ENCODE measurements at places on chromosomes 11 and 22.
A peak's percentile ranks its signal among the peaks of the same experiment; 100 is the strongest.

- DNase-seq: no peak
These were observed 10.5 kb downstream of the APIP start for GRCh38 chr11:34905666-34906065.

DNA sequence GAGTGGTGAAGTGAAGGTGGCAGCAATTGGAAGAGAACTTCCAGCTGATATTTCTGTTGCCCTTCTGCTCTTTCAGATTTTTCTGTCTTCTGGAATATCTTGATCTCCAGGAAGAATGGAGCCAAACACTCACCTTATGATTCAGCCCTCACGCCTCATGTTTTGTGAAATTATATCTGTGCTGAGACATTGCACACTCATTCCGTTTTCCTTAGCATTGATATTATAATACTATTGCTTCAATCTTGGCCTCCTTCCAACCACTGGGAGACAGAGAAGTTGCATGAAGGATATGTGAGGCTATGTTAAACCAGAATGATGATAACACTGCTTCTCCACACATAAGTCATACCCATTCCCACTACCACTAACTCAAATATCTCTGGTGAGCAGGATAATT lies 177.9 kb downstream of the ETS1 start:
- DNase-seq: peak; percentile 62

DNA sequence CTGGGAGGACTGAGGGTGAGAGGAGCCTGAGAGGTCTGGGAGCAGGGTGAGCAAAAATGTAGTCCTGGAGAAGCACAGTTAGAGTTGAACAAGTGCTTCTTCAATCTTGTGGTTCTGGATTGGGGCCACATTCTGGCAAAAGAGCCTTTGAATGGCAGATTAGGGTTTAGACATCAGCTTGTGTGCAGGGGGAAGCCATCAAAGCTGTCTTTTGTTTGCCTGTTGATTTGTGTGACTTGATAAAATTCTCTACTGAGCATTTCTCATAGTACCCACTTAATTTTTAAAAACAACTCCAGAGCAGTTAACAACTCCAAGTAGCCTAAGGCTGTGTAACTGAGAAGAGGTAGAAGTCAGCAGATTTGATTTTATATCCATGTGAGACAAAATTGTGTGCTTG lies 166.2 kb downstream of the FAT3 start:
- no peak for DNase-seq

DNA sequence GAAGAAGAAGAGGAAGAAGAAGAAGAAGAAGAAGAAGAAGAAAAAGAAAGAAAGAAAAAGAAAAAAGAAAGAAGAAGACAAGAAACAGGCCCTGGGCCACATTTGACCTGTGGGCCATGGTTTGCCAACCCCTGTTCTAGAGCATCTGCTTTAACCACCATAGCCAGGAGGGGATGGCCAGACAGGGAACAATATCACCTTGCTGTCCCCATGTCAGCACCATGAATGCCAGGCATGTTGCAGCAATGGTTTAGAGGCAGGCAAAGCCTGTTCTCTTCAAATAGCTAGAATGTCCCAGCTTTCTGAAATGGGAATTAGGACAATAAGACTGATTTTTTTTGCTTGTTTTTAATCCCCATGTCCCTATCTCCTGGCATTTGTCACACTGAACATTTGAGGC lies 338.6 kb upstream of the PLET1 start:
- DNase-seq: no peak

DNA sequence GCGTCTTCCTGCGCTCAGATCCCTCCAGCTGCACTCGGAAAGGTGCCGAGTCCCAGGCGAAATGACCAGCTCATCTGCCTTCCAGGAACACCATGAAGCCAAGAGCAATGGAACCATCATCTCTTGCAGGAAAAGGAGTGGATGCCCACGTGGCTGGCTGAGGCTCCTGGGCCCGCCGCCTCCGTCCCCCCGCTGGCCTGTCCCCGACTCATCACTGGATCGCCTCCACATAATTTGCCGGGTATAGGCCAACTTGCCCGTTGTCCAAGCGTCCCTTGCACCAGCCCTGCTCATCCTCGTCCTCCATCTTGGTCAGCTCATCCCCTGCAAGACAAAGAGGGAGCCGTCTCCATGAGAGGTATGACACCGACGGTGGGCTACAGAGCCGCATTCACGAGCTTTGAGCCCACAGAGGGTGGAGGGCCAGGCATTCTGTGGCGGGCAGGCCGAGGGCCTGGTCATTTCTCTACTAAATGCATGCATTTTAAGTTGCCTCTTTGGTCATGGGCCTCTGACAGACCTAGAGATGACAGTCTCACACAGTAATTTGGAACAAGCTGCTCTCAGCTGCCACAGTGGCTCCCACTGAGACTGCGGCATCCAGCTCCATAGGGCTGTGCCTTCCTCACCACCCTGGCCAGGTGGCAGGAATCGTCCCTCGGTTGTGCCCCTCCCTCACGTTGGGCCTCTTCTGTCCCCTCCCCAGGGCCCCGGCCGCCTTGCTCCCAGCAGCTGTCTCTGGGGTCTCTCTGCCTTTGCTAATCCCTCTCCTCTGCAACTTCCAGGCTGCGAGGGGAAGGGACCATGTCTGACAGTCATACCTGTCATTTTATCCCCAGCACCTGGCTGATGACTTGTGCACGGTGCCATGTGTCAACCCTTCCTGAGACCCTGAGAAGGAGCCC lies 14.3 kb upstream of the ARFGAP3 start:
- DNase-seq: no peak

DNA sequence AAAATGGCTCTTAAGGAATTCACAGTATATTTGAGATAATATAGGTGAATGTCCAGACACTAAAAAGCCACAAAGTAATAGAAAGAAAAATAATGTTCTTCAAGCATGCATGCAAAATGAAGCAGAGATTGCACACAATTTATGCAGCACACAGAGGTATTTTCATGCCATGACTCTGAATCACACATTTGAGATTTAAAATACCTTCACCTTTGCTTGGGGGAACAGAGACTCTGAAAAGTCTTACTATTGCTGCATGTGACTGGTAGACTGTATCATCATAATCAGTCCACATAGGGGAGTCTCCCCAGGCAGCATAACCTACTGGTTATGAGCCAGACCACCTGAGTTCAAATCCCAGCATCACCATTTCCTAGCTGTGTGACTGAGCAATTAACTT lies 96.2 kb downstream of the RCN1 start:
- no peak for DNase-seq

DNA sequence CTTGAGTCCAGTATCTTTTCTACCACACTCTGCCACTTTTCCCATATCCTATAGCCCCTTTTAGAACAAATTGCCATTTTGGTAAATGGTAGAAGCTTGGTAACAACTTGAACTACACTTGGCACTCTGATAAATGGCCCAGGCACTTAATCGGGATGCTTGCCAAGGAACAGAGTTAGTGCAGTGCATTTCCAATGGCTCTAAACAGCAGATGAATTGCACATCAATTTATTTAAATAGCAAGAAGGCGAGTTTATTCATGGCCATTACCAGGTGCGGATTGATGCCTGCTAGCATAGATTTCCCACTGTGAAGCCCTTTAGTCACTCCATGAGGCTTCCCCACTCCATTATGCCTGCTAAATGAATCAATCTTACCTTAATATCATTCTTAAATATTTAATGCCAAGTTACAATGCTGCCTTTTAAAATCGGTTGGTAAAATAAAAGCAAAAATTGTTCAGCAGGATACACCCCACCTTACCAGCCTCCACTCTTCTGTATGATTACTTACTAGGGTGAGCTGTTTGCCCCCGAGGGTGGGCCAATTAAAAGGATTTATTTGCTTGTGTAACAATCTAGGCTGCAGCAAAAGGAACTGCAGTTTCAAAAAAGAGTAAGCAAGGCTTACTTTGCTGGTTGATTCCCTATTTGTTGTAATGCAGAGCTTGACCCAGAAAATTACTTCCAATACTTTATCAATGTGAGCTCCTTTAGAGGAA lies 136.0 kb upstream of the ARHGAP42 start:
- DNase-seq: no peak

GRCh38 chr11:70483917-70484316 lies 85.6 kb downstream of the CTTN start:
- no peak for DNase-seq

DNA sequence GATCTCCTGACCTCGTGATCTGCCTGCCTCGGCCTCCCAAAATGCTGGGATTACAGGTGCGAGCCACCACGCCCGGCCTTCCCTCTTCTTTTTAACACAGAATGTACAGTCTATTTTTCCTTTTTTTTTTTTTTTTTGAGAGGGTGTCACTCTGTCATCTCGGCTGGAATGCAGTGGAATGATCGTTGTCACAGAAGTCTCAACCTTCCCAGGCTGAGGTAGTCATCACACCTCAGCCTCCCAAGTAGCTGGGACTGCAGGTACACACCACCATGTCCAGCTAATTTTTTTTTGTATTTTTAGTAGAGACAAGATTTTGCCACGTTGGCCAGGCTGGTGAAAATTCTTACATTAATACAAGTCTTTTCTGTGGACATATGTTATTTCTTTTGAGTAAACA lies 13.1 kb downstream of the PPP6R2 start:
- no peak for DNase-seq

DNA sequence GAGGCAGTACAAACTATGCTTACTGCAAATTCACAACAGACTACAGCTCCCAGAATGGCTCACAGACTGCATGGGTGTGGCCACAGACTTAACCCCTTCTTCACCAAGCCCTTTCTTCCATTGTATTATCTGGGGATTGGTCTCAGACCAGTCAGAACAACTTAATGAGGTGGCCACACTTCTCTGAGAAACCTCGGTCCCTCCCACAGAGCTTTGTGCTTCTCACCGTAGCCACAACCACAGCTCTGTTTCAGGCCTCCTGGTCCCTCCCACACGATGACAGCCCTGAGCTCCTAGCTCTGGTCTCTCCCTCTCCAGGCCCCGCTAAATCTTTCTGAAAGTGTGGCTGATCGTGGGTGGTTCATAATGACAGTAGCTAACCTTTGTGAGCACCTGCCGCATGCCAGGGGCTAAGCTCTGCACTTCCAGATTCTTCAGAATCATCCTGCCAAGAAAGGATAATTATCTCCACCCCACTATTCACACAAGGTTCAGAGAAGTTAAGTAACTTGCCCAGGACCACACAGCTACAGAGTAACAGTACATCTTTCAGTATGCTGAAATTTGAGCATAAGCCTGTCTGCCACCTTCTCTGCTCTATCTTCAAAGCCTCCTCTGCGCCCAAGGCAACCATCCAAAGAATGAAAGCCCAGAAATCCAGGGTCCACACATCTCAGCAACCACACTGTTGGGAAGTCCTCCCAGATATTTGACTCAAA lies 5.4 kb downstream of the PDE2A start:
- no peak for DNase-seq

DNA sequence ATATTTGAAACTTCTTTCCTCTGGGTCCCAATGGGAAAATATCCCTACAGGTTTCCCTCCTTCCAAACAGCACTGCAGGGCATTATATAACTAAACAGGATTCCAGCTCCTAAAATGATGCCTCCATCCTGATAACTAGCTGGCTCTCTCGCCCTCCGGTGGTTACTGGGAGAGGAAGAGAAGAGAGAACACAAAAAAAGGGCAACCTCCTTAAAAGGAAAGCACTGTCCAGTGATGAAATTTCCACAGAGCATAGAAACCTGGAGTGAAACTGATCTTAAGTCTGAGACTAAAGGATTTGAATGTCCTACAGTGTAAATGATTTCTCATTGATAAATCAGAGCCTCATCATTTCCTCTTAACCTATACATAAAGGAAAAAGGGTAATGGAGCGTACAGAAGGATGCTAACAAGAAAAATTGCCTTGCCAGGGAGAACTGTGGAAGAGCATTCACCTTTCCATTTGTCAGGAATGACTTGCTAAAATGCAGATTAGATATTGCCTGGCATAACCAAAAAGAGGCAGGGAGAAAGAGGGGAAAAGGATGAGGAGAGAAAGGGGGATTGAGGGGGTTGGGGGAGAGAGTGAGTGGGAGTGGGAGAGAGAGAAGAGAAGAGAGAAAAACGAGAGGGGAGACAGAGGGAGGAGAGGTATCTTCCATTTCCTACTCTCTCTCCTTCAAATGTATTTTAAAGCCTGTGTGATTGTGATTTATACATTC lies 121.3 kb downstream of the APOL5 start:
- DNase-seq: peak; percentile 77

- DNase-seq: peak; percentile 66
These were observed 52.8 kb downstream of the AHNAK start for GRCh38 chr11:62493801-62494200.

- no peak for DNase-seq
These were observed 32.5 kb downstream of the DRG1 start for GRCh38 chr22:31431950-31432349.

- no peak for DNase-seq
These were observed 1255.9 kb downstream of the TBC1D22A start for GRCh38 chr22:48018346-48018745.

DNA sequence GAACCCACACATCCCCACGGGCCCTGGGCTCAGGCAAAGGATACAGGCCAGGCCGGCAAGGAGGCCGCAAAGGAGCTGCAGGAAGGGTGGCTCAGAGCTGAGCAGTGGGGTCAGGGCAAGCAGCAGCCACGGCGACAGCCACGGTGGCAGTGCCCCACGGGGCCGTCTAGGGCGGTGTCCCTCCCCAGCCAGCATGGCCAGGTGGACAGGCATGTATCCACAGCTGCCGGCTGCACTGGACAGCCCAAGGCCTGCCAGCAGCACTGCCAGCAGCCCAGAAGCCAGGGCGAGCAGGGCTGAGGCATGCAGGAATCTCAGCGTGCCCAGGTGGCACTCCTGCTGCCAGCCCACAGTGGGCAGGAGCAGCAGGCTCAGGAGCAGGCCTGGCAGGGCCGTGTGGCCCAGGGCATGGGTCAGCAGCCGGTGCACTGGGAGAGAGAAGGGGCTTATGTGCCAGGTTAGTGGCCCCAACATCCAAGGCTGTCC lies 3.9 kb downstream of the RHBDD3 start:
- DNase-seq: no peak

DNA sequence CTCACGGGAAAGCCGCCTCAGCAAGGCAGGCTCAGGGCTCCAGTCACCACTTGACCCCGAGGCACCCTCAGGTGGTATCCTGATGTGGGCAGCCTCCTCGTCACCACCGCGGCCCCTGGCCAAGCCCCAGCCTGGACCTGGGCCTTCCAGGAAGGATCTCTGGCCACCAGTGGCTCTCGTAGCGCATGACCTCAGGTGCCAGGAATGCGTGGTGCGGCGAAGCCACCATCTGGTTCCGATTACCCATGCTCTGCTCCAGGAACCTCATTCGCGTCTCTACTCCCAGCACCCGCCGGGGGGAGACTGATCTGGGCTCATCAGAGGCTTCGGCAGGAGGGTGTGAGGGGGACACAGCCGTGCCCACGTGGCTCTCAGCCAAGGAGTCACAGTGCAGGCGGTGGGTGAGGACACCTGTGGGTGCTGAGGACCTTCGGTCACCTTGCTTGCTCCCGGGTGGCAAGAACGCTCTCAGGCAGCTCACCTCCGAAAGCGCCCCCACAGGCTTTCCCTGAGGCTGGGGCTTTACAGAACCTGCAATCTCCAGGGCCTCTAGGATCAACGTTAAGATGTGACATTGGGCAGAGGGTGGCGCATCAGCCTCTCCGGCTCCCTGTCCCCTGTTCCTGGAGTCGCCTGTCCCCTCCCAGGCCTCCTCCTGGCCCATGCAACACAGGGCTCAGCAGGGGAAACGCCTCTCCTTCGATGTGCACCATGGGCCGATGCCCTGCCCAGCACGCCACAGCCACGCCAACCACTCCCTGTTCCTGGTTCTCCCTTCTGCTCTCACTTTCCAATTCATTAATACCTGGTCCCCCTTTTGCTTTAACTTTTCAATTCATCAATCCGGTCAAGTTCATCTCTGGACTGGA lies 39.0 kb downstream of the TBX1 start:
- peak; percentile 98 for DNase-seq

- no peak for DNase-seq
These were observed 25.5 kb upstream of the CYP2D6 start for GRCh38 chr22:42156121-42156520.

Data from AG10803 (cell line).